GM04503 (cell line): ENCODE measurements at places on chromosomes 4 and X.

DNA sequence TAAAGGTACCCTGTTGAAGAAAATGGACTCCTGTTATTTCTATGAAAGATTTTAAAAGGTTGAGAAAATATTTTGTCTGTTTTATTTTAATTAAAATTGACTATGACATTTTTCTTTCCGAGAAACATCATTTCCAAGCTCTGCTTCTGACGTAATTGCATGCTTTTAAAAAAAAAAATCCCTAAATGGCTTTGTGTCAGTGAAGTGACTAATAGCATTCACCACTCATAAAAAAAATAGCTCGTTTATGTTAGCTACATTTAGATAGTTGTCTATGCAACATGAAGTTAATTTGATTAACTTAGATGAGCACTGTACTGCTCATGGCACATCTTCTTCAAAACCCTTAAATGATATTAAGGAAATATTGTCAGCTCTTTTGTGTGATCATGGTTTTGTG is 105.1 kb upstream of the KLHL13 start:
- DNase-seq, result no peak

GRCh38 chrX:155143959-155144548 is 72.2 kb upstream of the VBP1 start:
- no peak for DNase-seq

DNA sequence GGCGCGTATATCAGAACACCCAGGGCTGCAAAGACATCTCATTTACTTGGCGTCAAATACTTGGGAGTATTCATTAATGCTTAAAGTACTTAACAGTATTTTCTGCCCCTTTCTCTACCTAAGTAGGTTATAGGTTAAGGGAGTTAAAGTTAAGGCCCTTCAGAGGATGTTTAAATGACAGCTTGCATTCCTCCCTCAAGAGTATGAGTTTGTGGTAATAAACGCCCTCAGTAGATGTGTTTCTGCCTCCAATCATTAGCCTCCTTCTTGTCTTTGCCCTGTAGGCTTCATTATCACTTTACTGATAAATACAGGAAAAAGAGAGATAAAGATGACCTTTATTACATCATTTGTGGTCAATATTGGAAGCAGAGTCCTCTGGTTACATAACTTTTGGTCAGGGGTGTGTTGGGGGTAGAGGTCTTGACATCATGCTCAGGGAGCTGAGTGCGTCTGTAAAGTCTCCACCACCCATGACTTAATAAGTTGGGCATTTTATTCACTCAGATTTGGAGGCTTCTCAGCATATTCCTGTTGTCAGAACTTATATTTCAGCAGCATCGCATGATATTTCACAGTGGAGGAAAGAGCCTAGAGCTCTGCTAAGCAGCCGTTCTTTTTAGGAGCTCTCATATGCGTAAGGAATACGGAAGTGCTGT is 145.9 kb downstream of the CPE start:
- no peak for DNase-seq

DNA sequence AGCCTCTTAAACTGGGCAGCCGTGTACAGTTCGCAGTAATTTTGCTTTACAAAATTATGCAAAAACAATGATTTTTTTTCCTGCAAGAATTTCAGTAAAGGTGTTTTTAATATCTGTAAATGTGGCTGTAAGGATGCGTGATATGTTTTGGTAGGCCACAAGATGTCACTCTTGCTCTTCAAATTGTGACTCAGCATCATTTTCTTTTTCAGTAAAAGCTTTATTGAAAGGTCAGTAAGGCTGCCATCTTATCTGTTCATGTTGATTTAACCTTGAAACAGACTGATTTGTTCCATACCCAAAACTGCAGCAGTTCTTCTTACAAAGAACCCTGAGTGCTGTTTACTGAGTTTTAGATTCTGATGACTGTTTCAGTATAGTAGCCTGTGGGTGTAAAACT is 39.9 kb downstream of the TXLNG start:
- DNase-seq, result no peak

GRCh38 chr4:74317616-74318246 is 9.5 kb downstream of the EPGN start:
- no peak for DNase-seq

- no peak for DNase-seq
Observed at GRCh38 chrX:73289039-73289438, 74.4 kb upstream of the NAP1L2 start.
